ENCODE measurements at places on chromosomes 5 and 9.

- DNase-seq = no peak
Measured at GRCh38 chr9:15635752-15636151, 82.9 kb downstream of the CCDC171 start.

GRCh38 chr9:134758949-134759607 lies 117.5 kb downstream of the COL5A1 start:
- DNase-seq = no peak

DNA sequence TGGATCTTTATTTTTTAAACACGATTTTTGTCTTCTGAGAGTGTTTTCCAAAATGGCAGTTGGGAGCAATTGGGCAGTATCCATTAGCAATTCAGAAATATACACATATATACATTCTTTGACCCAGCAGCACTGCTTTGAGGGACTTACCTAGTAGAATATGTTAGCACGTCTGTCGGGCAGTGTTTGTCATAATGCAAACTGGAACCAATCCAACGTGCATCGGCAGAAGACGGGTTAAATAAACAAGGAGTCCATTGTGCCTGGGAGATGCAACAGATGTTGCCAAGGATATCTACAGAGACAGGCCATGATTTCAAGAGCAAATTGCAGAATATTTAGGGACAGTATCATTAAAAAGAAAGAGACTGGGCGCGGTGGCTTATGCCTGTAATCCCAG lies 107.0 kb downstream of the COL5A1 start:
- peak; percentile 39 for DNase-seq

GRCh38 chr9:110241858-110242321 lies 14.4 kb downstream of the TXN start:
- no peak for DNase-seq

GRCh38 chr9:90256345-90256744 lies 386.3 kb downstream of the DIRAS2 start:
- DNase-seq = no peak

- no peak for DNase-seq
Measured at GRCh38 chr5:169798438-169798837, 161.4 kb downstream of the DOCK2 start.

GRCh38 chr5:1781107-1781506 lies 18.5 kb downstream of the MRPL36 start:
- DNase-seq = no peak

DNA sequence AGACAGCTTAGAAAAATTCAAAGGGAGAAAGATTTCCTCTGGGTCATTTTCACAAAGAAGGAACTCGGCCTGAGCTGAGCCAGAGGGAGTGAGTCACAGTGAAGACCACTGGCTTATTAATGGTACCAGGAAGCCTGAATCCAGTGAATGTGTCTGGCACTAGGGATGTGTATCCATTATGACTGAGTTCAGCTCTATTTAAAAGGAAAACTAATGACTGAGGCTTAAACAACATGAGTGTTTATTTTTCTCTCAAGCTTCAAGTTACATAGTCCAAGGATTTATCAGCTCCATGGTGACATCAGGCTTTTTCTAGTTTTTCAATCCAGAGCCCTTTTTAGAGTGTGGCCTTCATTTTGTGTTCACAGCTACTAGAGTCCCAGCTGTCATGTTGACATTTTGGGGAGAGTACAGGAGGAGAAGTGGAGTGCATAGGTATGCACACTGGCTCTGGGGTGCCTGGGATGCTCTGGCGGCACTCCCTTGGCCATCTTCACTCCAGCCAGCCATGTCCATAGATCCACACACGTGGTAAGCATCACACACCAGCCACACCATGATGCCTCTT lies 159.5 kb upstream of the ERCC6L2 start:
- DNase-seq = no peak

GRCh38 chr5:1492757-1493156 lies 31.0 kb downstream of the LPCAT1 start:
- DNase-seq = no peak

DNA sequence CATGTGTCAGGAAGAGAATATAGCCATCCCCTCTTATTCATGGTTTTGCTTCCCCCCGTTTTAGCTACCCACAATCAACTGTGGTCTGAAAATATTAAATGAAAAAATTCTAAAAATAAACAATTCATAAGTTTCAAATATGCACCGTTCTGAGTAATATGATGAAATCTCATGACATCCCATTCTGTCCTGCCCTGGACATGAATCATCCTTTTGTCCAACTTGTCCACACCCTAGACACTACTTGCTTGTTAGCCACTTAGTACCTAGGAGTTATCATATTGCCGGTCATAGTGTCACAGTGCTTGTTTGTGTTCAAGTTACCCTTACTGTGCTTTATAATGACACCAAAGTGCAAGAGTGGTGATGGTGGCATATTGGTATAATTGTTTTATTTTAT lies 113.5 kb downstream of the CAAP1 start:
- DNase-seq = no peak

GRCh38 chr9:124950050-124950718 lies 9.3 kb upstream of the GOLGA1 start:
- DNase-seq = no peak

- DNase-seq = peak; percentile 13
Measured at GRCh38 chr9:99437145-99437544, 215.1 kb downstream of the SEC61B start.

- no peak for DNase-seq
Measured at GRCh38 chr5:128644863-128645262, 106.8 kb upstream of the FBN2 start.

DNA sequence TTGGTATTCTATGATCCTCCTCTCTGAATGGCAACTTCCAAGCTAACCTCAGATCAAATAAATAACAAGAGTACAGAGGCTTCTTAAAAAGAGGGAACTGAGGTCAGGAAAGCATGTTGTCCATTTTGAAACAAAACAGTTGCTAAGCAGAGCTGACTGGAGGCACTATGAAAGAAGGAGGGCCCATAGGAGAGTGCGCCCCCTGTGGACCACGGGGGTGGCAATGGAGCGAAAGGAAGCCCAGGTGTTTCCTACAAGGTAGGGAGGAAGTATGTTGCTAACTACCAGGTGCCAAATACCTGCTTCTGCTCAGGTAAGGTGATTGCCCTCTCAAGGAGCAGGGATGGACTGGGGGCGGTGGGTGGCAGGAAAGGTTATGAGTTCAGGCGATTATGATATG lies 101.8 kb upstream of the MAST4 start:
- DNase-seq = no peak

DNA sequence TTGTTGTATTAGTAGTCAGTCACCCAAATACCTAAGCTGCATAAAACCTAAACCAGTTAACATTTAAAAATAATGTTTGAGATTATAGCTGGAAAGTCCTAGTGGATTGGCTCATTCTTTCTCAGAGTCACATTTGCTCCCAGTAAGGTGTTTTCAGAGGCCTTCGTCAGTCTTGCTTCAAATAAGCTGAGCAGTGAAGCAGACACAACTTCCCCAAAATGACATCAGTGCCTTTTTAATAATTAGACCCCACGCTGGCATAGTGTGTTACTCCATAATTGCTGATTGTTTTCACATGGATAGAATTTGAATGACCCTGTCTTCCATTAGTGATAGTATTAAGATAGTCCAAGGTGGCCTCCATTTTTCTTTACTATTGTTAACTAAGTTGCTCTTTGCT lies 245.8 kb downstream of the PJA2 start:
- DNase-seq = no peak

DNA sequence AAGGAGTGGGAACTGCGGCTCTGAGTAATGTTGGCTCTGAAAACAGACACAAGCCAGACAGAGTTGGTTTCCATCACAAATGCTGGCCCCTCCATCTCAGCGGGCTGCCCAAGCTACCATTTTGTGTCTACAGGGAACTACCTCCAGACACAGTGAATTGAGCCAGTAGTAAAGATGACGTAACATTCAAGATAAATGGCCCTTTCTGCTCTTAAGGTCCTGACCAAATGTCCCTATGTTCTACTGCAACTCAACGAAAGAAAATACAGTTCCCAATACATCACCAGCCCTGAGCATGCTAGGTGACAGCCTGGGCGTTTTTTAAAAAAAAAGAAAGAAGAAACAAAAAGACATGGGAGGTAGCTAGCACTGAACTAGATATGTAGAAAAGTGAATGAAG lies 227.8 kb upstream of the RASEF start:
- no peak for DNase-seq

DNA sequence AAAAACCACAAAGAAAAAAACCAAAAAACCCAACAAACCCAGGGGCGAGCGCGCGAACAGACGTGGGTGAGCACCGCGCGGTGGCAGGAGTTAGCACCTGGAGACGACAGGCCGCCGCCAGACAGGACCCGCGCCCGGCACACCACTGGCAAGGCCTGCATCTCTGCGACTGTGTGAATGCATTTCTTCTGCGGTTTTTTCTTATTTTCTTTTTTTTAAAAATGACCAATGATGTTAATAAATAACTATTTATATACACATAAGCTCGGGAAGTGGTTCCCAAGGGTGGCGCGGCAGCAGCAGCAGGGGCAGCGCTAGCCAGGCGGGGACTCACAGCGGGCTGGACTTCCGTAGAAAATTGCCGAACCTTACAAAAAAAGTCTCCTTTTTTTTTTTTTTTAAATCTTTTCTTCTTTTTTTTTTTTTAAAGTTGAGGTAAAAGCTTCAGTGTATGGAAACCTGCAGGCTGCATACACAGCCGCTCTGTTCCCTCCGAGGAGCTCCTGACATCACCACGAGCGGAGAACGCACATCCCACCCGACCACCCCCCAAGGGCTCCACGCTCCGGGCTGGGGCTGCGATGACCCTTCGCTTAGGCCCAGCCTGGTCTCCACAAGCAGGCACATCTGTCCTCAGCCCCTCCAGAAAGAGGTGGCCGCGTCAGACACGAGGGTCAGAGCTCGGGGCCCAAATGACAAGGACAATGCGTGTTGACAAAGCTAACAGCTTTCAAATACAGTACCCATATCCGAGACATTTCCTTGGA lies 7.4 kb downstream of the BRD3OS start:
- DNase-seq = no peak

- no peak for DNase-seq
Measured at GRCh38 chr9:113708821-113709713, 167.0 kb upstream of the ZNF618 start.

- DNase-seq = no peak
Measured at GRCh38 chr9:88782931-88783710, 208.1 kb upstream of the S1PR3 start.

- DNase-seq = no peak
Measured at GRCh38 chr9:6417186-6417585, 4.2 kb downstream of the UHRF2 start.

DNA sequence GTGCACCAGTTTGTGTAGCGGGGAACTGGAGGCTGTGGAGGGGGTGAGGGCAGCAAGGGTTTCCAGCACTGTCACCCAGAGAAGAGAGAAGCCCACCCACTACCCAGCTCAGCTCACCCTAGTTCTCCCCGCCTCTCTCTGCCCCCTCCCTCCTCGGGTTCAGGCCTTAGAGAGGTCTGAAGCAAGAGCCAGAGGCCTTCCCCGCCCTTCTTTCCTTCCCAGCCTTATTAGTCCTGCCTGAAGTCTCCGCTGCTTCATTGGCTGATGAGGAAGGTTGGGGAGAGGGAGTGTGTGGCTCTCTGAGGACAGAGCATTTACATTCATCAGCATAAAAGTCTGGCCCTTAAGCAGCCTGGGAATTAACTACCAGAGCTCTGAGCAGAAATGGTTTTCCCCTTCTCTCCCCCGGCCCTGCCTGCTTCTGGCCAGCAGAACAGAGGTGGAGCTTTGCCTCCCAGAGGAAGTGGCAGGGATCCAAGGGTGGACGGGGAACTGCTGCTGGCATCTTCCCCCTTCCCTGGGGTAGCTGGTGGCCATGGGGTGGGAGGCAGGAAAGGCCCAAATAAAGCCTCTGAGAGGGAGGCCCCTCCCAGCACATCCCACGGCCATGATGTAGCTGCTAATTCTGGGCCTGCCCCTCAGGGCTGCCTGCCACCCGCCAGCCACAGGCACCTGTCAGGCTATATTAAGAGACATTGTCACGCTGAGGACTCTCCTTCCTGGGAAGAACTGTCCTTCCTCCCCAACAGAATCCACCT lies 4.1 kb downstream of the DNAJB5 start:
- DNase-seq = no peak

- DNase-seq = no peak
Measured at GRCh38 chr5:154095904-154096303, 57.1 kb downstream of the MFAP3 start.

DNA sequence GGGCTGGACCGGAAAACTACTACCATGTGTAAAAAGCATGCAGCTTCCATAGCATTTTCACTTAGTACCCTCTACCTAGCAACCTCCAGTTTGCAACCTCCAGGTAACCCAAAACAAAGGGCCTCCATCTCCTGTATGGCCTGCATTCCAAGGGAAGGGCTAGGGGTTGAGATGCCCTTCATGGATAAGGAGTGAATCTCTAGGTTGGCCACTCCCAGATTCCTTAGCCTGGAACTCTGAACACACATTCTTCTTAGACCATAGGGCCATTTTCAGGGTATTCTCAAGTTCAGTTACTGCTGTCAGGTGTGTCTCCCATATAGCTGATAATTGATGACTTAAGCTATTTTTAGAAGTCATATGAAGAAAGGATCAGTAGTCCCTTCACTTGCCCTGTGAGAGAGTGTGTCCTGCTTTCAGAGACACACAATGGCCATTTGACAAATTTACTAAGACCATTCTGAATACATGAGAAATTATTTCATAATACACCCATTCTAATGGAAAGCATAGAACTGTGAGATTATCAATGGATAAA lies 22.5 kb downstream of the HSPB3 start:
- no peak for DNase-seq

GRCh38 chr5:142069606-142070399 lies 38.8 kb upstream of the NDFIP1 start:
- DNase-seq = no peak

DNA sequence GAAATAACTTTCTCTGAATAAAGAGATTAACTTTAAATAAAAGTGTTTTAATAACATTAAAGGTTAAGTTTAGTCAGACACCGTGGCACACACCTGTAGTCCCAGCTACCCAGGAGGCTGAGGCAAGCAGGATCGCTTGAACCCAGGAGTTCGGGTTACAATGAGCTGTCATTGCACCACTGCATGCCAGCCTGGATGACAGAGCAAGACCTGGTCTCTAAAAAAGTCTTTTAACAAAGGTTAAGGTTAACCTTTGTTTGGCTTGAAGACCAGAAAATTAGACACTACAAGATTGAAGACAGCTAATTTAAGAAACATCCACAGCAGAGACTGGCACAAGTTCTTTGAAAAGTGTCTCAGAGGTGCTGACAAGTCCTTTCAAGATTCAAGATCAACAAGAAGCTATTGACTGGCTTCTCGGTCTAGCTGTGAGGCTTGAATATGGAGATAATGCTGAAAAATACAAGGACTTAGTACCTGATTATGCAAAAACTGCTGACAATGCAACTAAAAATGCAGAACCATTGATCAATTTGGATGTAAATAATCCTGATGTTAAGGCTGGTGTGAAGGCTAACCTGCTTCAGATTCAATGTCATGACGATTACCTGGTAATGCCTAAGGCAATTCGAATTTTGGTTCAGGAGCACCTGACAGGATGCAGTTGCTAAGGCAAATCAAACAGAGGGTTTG lies 48.8 kb downstream of the FAM81B start:
- no peak for DNase-seq

Data from NCI-H524 (cell line).